ENCODE measurements at places on chromosomes 5 and 9. TPM values are rescaled to one million over a fixed set of nuclear protein-coding genes. Genes with fewer than 3 reads are reported as not detected.

Gene FCN1
- not detected for total RNA-seq

Gene PCDHGB3
- total RNA-seq: 0.16 TPM

GRCh38 chr9:38332625-38333024, 59.9 kb upstream of the ALDH1B1 start:
- H3K4me1 ChIP-seq: no peaks in the 10 kb centered on the region
- H3K27me3 ChIP-seq: peaks cover 41% of the 10 kb centered on the region
- H3K4me3 ChIP-seq: no peak overlapping the region
- DNase-seq: no peak
- no peaks in the 10 kb centered on the region for H3K36me3 ChIP-seq

DNA sequence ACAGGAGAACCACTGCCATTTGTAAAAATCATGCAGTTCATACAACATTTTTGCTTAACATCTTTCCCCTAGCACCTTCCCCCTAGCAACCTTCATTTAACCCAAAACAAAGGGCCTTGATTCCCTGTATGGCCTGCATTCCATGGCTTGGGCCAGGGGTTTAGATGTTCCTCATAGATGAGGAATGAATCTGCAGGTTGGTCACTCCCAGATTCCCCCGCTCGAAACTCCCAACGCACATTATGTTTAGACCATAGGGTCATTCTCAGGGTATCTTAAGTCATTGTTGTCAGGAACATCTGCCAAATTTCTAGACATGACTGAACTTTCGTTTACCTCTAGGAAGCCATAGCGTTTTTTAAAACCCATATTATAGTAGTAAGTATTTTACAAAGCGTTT, 282.2 kb upstream of the VLDLR start:
- H3K4me3 ChIP-seq: no peak overlapping the region
- no peaks in the 10 kb centered on the region for H3K27me3 ChIP-seq
- no peak overlapping the region for H3K27ac ChIP-seq
- no peak for DNase-seq

Gene IL5
- total RNA-seq: not detected

Gene ANXA2R
- 3.9 TPM for total RNA-seq

GRCh38 chr9:121572581-121572980, 72.9 kb upstream of the GGTA1 start:
- DNase-seq: no peak
- H3K4me1 ChIP-seq: no peaks in the 10 kb centered on the region
- no peak overlapping the region for H3K4me3 ChIP-seq
- peaks cover 51% of the 10 kb centered on the region for H3K27me3 ChIP-seq
- H3K36me3 ChIP-seq: no peaks in the 10 kb centered on the region

- no peaks in the 10 kb centered on the region for H3K36me3 ChIP-seq
- H3K27ac ChIP-seq: no peak overlapping the region
Observed at GRCh38 chr5:78568212-78568611, 80.4 kb downstream of the LHFPL2 start.

GRCh38 chr9:107309271-107309670, 26.2 kb downstream of the RAD23B start:
- no peak overlapping the region for H3K4me3 ChIP-seq
- no peak overlapping the region for H3K27ac ChIP-seq
- H3K4me1 ChIP-seq: no peaks in the 10 kb centered on the region
- no peaks in the 10 kb centered on the region for H3K27me3 ChIP-seq
- no peak for DNase-seq

DNA sequence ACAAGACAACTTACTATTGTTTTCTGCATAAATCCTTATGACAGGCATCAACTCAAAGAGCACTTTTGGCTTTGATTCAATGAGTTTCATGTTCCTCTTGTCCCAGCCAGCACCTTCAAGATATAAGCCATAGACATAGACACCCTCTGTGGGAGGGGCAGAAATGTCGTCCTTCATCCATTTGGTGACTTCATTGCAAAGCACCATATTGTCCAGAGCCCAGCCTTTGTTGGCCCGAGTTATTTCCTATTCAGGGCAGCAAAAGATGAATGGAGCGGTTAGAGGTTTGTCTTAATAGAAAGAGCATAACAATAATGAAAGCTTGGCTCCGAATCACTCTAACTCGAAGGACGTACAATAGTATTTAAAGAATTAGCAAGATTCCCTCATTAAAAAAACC, 243.9 kb downstream of the DNAH5 start:
- H3K4me1 ChIP-seq: no peaks in the 10 kb centered on the region
- no peak overlapping the region for H3K27ac ChIP-seq
- no peaks in the 10 kb centered on the region for H3K27me3 ChIP-seq
- no peak overlapping the region for H3K4me3 ChIP-seq
- H3K36me3 ChIP-seq: no peaks in the 10 kb centered on the region
- no peak for DNase-seq

GRCh38 chr5:105639068-105639467, 2031.7 kb downstream of the EFNA5 start:
- H3K36me3 ChIP-seq: no peaks in the 10 kb centered on the region
- H3K27ac ChIP-seq: no peak overlapping the region
- no peaks in the 10 kb centered on the region for H3K27me3 ChIP-seq
- no peaks in the 10 kb centered on the region for H3K4me1 ChIP-seq

- H3K4me3 ChIP-seq: no peak overlapping the region
- no peaks in the 10 kb centered on the region for H3K4me1 ChIP-seq
- peaks cover 6% of the 10 kb centered on the region for H3K27me3 ChIP-seq
- H3K36me3 ChIP-seq: no peaks in the 10 kb centered on the region
- no peak for DNase-seq
Observed at GRCh38 chr5:133751421-133751820, 139.1 kb upstream of the FSTL4 start.

- H3K4me3 ChIP-seq: no peak overlapping the region
- H3K27ac ChIP-seq: no peak overlapping the region
- H3K36me3 ChIP-seq: no peaks in the 10 kb centered on the region
- DNase-seq: no peak
- H3K4me1 ChIP-seq: no peaks in the 10 kb centered on the region
- H3K27me3 ChIP-seq: no peaks in the 10 kb centered on the region
Observed at GRCh38 chr5:15695215-15695731, 195.3 kb downstream of the FBXL7 start.

GRCh38 chr9:84867186-84867585, 197.7 kb downstream of the NTRK2 start:
- no peak for DNase-seq
- no peak overlapping the region for H3K27ac ChIP-seq
- H3K4me1 ChIP-seq: no peaks in the 10 kb centered on the region

DNA sequence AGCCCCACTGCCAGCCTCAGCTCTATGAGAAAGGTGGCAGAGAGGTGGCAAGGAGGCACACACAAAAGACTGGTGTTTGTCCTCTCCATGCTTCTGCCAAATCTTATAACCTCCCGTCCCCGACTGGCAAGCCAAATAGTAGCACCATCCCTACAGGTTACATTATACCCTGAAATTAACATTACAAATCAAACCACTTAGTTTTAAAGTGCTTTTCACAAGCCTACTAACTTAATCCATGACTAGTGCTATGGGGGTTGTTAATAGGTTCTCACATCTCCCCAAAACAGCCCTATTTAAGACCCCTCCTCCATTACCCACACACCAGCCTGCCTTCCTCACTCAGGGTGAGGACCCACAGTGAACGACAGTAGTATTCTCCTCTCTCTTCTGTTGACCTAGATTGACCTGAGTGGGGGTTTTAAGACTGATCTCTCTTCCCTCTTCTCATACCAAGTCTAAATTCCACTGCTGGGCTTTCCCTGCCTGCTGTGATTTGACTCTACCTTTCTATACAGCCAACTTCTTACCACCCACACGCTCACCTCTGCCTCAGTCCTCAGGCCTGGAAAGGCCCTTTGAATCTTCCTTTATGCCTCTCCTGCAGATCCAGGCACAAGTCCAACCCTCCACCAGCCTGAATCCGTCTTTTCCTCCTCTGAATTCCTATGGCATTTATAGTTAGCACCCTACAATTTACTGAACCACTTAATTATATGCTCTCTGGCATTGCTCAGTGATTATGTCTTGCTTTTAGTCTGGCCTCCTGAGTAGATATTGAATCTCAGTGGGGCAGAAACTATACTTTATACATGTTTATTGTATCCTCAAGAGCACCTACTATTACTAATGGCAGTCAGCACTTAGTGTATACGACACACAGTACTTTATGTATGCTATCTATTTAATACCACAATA, 116.1 kb downstream of the TMEM174 start:
- DNase-seq: no peak
- H3K4me1 ChIP-seq: no peaks in the 10 kb centered on the region
- no peak overlapping the region for H3K4me3 ChIP-seq
- no peaks in the 10 kb centered on the region for H3K36me3 ChIP-seq

DNA sequence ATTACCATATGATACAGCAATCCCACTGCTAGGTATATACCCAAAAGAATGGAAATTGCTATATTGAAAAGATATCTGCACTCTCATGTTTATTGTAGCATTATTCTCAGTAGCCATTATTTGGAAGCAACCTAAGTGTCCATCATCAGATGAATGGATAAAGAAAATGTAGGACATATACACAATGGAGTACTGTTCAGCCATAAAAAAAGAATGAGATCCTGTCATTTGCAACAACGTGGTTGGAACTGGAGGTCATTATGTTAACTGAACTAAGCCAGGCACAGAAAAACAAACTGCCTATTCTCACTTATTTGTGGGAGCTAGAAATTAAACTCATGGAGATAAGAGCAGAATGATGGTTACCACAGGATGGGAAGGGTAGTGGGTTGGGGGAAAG, 63.1 kb upstream of the TTC23L start:
- no peak for DNase-seq
- no peaks in the 10 kb centered on the region for H3K4me1 ChIP-seq
- H3K27ac ChIP-seq: no peak overlapping the region
- no peak overlapping the region for H3K4me3 ChIP-seq
- no peaks in the 10 kb centered on the region for H3K27me3 ChIP-seq

Gene ZNF483
- total RNA-seq: 0.38 TPM

DNA sequence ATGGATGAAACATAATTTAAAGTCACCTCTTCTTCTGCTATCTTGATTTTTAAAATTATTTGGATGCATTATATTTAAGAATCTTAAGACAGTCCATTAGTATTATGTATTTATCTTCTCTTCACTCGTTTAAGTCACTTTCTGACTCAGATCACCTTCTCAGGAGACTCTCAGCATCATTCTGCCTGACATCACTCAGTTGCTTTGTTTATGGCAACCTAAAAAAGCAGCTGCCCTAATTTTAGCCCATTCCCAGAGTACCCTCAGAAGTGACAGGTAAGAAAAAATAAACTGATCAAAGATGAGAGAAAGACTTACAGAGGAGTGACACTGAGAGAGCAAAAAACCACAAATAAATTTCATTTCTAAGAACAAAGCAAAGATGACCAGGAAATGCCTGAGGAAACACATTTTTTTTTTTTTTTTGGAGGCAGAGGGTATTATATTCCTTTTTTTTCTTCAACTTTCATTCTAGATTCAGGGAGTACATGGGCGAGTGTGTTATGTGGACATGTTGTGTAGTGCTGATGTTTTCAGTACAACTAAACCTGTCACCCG, 140.5 kb downstream of the MUSK start:
- no peak overlapping the region for H3K27ac ChIP-seq
- H3K36me3 ChIP-seq: no peaks in the 10 kb centered on the region
- H3K4me1 ChIP-seq: no peaks in the 10 kb centered on the region
- no peaks in the 10 kb centered on the region for H3K27me3 ChIP-seq

DNA sequence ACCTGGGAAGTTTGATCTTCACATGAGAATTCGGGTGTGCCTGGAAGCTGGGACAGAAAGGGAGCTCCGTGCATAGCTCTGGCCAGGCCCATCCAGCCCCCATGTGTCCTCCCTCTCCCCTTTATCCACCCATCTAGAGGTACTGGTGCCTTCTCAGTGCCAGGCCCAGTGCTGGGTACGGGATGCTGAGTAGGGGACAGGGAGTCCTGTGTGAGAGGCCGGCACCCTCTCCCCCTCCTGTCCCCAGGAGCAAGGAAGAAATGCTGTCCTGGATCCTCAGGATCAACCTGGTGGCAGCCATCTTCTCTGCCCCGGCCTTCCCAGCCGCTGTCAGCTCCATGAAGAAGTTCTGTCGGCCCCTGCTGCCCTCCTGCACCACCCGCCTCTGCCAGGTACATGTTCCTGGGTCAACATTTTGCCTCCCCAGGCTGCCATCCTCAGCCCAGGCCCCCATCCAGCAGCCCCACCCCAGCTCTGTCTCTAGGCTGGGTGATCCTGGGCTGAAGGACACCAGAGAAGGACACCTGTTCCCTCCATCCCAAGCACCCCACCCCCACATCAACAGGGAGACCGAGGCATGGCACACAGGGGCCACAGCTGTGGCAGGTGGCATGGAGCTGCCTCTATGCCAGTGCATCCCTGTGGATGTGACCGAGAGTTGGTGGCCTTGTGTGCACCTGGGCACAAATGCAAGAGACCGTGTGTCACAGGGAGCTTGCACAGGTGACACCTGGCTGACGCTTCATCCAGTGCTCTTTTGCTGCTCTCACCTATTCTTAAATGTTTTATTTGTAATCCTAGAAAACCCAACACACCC, 43.0 kb downstream of the PSD2 start:
- H3K4me1 ChIP-seq: no peaks in the 10 kb centered on the region
- H3K36me3 ChIP-seq: no peaks in the 10 kb centered on the region
- no peak overlapping the region for H3K27ac ChIP-seq
- no peak overlapping the region for H3K4me3 ChIP-seq
- peaks cover 7% of the 10 kb centered on the region for H3K27me3 ChIP-seq

DNA sequence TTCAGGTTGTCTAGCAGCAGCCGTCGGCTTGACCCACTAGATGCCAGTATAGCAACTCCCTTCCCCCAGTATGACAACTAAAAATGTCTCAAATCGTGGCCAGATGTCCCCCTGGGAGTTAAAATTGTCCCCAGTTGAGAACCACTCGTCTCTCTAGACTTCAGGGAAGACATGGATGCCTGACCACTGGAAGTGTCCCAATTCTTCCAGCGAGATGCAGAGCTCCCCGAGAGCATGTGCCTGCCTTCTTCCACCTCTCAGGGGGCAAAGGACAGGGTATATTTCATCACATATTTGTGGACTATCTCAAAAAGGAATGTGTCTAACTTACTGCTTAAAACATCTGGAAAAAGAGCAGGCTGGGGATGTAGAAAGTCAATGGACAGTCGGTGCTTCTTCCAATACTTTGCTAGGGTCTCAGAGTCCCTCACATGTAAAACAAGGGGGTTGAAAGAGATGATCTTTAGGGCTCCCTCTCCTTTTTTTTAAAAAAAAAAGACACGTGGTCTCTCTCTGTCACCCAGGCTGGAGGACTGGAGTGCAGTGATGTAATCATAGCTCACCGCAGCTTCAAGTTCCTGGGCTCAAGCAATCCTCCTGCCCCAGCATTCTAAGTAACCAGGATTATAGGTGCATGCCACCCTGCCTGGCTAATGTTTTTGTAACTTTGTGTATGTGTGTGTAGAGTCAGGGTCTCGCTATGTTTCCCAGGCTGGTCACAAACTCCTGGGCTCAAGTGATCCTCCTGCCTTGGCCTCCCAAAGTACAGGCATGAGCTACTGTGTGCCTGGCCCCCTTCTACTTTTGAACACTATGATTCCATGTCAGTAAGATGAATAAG, 190.6 kb downstream of the DAB2IP start:
- no peak overlapping the region for H3K4me3 ChIP-seq
- H3K36me3 ChIP-seq: no peaks in the 10 kb centered on the region
- peaks cover 42% of the 10 kb centered on the region for H3K27me3 ChIP-seq

Gene CCDC152
- total RNA-seq: 5.1 TPM

GRCh38 chr9:134929193-134930158, 11.8 kb upstream of the FCN1 start:
- H3K4me3 ChIP-seq: no peak overlapping the region
- no peak overlapping the region for H3K27ac ChIP-seq
- peaks cover 5% of the 10 kb centered on the region for H3K4me1 ChIP-seq
- peaks cover 6% of the 10 kb centered on the region for H3K27me3 ChIP-seq

GRCh38 chr9:22278426-22278825, 168.2 kb upstream of the DMRTA1 start:
- DNase-seq: no peak
- no peaks in the 10 kb centered on the region for H3K4me1 ChIP-seq
- no peak overlapping the region for H3K4me3 ChIP-seq
- no peak overlapping the region for H3K27ac ChIP-seq
- H3K36me3 ChIP-seq: no peaks in the 10 kb centered on the region

GRCh38 chr9:34256104-34256503, 73.0 kb downstream of the KIF24 start:
- peaks cover 76% of the 10 kb centered on the region for H3K36me3 ChIP-seq
- H3K4me1 ChIP-seq: no peaks in the 10 kb centered on the region
- H3K4me3 ChIP-seq: no peak overlapping the region
- H3K27ac ChIP-seq: no peak overlapping the region
